ENCODE measurements at places on chromosomes 7 and 10. TPM values are rescaled to one million over a fixed set of nuclear protein-coding genes. Genes with fewer than 3 reads are reported as not detected.
A peak's percentile ranks its signal among the peaks of the same experiment; 100 is the strongest.

Gene NODAL
- not detected for total RNA-seq

DNA sequence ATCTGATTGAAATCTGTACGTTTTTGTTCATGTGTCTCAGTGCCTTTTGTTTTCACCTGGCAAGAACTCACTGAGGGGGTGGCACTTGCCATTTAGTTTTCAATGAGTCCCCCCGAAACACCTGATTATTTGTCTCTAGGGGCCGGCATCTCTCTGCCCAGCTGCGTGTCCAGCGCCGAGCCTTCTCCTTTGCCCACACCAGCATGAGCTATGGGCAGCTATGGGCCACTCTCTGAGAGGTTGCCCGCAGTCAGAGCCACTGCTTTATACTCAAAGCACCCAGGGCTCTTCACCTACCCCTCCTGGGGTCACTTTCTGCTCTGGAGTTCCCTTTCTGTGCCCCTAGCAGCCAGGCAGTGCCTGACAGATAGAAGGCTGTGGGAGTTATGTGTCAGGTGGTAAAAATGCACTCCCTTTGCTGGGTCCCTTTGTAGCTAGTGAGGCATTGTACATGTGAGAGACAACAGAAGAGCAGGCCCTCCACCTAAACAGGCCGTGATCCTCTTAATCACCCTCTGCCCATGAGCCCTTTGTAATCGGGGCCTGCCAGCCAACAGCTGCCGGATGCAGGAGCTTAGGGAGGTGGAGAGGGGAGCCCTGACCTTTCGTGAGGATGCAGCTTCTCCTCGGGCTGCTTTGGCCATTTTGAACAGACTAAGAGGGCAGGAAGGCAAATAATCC is 133.1 kb upstream of the NPS start:
- no peak overlapping the region for H3K27ac ChIP-seq
- no peaks in the 10 kb centered on the region for H3K27me3 ChIP-seq
- no peak overlapping the region for H3K4me3 ChIP-seq
- peaks cover 57% of the 10 kb centered on the region for H3K36me3 ChIP-seq
- DNase-seq = no peak

GRCh38 chr10:42887734-42888503 is 105.3 kb downstream of the BMS1 start:
- no peak for DNase-seq
- H3K27ac ChIP-seq = no peak overlapping the region
- no peaks in the 10 kb centered on the region for H3K27me3 ChIP-seq
- no peaks in the 10 kb centered on the region for H3K36me3 ChIP-seq
- no peaks in the 10 kb centered on the region for H3K4me1 ChIP-seq

DNA sequence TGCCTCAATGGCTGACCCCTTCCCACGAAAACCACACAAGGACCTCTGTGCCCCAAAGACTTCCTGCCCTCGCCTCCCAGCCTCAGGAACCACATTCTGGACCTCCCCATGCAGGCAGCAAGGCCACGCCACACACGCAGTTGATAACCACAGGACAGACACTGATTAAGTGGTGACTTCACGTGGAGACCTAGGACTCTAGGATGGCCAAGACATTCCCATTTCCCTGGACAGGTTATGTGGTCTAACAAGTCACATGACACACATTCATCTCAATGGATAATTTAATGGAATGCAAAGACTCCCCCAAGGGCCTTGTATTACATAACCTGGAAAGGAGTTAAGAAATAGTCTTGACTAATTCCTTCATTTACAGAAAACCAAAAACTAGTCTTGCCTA is 110.2 kb downstream of the LARP4B start:
- DNase-seq = no peak
- H3K4me1 ChIP-seq = no peaks in the 10 kb centered on the region
- H3K27ac ChIP-seq = no peak overlapping the region
- H3K4me3 ChIP-seq = no peak overlapping the region
- H3K27me3 ChIP-seq = no peaks in the 10 kb centered on the region

GRCh38 chr10:11824825-11825224 is 1.7 kb downstream of the PROSER2 start:
- H3K4me1 ChIP-seq = no peaks in the 10 kb centered on the region
- H3K4me3 ChIP-seq = peak overlapping the region; percentile 90
- H3K27me3 ChIP-seq = no peaks in the 10 kb centered on the region
- H3K36me3 ChIP-seq = no peaks in the 10 kb centered on the region

- peaks cover 8% of the 10 kb centered on the region for H3K4me1 ChIP-seq
- no peak overlapping the region for H3K27ac ChIP-seq
- H3K27me3 ChIP-seq = no peaks in the 10 kb centered on the region
Measured at GRCh38 chr7:128941323-128941890, 3.7 kb downstream of the IRF5 start.

Gene GTF2IRD2
- total RNA-seq = 0.32 TPM

- no peak overlapping the region for H3K27ac ChIP-seq
- no peaks in the 10 kb centered on the region for H3K36me3 ChIP-seq
- H3K4me1 ChIP-seq = no peaks in the 10 kb centered on the region
- no peaks in the 10 kb centered on the region for H3K27me3 ChIP-seq
- H3K4me3 ChIP-seq = no peak overlapping the region
Measured at GRCh38 chr10:53325066-53325465, 552.5 kb upstream of the MBL2 start.

- no peak for DNase-seq
- no peaks in the 10 kb centered on the region for H3K27me3 ChIP-seq
- H3K4me1 ChIP-seq = no peaks in the 10 kb centered on the region
Measured at GRCh38 chr7:98641646-98642500, 24.8 kb downstream of the NPTX2 start.

DNA sequence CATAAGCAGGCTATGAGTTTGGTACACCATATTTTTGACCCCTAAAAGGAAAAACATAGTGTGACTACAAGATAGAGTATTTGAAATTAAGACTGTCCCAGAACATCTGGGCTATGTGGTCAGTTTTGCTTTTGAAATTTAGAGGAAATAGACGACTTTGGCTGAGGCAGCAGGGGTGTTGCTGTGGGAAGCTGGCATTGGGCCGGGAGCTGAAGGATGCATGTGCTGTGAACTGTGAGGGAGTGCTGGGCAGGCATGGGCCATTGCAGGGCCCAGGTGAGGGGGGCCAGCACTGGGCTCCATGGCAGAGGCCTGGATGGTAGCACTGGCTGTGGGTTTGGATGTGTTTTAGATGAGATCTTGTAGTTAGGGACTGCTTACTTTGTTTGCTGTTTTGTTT is 168.3 kb downstream of the BMPER start:
- no peaks in the 10 kb centered on the region for H3K36me3 ChIP-seq
- no peak overlapping the region for H3K4me3 ChIP-seq

Gene SNCG
- total RNA-seq = 250 TPM

Gene AZGP1
- not detected for total RNA-seq

Gene ABCB1
- 5.5 TPM for total RNA-seq

DNA sequence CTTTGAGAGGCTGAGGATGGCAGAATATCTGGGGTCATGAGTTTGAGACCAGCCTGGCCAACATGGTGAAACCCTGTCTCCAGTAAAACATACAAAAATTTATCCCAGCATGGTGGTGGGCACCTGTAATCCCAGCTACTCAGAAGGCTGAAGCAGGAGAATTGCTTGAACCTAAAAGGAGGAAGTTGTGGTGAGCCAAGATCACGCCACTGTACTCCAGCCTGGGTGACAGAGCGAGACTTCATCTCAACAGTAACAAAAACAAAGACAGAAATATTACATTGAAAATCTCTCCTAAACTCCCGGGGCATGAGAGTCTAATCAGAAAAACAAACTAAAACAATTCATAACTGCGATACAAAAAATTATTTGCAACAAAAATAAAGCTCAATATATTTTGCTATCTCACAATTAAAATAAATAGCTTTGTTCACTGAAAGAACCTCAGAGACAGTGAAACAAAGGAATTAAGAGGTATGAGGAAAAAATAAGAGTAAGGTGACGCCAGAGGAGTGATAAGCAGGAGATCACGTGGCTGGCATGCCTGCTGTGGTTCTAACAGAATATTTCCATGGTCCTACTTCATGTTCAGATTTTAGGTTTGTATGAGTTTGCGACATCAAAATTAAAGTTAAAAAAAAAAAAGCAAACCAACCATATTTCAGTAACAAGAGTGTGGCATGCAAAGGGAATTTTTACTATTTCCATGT is 527.7 kb upstream of the POM121L12 start:
- H3K27me3 ChIP-seq = no peaks in the 10 kb centered on the region
- no peak overlapping the region for H3K27ac ChIP-seq
- no peaks in the 10 kb centered on the region for H3K4me1 ChIP-seq
- H3K4me3 ChIP-seq = no peak overlapping the region
- DNase-seq = no peak

Gene SMURF1
- total RNA-seq = 26.5 TPM

DNA sequence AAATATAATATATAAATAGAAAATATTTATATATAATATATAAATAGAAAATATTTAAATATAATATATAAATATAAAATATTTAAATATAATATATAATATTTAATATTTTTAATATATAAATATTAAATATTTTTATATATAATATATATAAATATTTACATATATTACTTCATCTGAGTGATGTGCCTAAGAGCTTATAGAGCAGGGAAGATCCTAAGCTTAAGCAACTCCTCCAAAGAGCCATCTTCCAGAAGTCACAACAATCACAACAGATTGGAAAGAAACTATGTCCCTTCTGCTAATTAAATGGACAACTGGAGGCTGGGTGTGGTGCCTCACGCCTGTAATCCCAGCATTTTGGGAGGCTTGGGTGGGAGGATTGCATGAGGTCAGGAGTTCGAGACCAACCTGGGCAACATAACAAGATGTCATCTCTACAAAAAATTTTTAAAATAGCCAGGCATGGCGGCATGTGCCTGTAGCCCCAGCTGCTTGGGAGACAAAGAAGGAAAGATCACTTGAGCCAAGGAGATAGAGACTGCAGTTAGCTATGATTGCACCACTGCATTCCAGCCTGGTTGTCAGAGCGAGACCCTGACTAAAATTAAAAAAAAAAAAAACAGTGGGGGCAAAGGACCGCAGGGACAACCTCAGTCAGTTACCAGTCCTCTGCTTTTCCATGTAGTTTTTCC is 198.7 kb downstream of the SKIDA1 start:
- H3K4me1 ChIP-seq = no peaks in the 10 kb centered on the region
- DNase-seq = no peak
- no peak overlapping the region for H3K4me3 ChIP-seq
- no peaks in the 10 kb centered on the region for H3K36me3 ChIP-seq

DNA sequence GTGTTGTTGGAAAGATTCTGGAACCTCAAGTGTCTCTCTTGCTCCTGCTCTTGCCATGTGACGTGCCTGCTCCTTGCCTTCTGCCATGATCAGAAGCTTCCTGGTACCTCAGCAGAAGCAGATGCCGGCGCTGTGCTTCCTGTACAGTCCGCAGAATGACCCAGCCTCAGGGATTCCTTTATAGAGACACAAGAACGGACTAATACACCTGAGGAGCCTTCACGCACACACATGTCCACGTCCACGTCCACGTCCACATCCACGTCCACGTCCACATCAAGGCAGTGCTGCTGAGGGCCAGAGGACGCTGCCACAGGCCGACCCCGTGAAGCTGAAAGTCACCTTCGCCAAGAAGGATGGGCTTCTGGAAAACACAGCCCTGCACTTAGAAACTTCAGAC is 190.1 kb downstream of the MAD1L1 start:
- no peaks in the 10 kb centered on the region for H3K4me1 ChIP-seq
- no peak overlapping the region for H3K4me3 ChIP-seq
- no peaks in the 10 kb centered on the region for H3K36me3 ChIP-seq
- no peak overlapping the region for H3K27ac ChIP-seq
- no peaks in the 10 kb centered on the region for H3K27me3 ChIP-seq

All from ascending aorta (tissue), 2 donors.